ENCODE measurements at places on chromosomes 3 and 15.

DNA sequence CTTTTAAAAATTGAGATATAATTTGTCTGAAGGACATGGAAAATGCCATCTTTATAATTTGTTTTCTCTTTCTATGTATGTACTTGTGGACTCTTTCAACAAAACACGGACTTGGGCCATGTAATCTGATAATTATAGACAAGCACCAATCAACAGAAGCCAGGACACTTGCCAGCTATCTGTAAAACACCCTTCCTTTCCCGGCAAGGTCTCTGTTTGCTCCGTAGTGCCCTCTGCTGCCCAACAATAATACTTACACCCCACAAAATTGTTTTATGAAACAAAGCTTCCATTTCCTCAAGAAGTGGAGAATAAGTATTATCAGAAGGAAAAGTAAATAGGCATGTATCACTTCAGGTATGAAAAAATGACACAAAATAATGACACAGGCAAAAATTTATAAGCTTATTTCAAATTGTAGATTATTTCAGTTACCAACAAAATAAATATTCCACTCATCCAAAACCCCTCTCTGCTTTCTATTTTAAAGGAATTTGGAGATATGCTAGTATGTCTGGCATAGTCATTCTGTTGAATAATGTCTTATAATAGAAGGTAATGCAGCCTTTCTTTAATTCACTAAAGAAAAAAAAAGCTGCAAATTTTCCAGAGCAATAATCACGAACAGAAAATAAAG lies 32.8 kb downstream of the MYH15 start:
- peak; percentile 78 for DNase-seq

GRCh38 chr3:46455231-46456115 lies 9.2 kb downstream of the LTF start:
- no peak for DNase-seq

GRCh38 chr15:81485806-81486205 lies 111.8 kb upstream of the TMC3 start:
- no peak for DNase-seq

DNA sequence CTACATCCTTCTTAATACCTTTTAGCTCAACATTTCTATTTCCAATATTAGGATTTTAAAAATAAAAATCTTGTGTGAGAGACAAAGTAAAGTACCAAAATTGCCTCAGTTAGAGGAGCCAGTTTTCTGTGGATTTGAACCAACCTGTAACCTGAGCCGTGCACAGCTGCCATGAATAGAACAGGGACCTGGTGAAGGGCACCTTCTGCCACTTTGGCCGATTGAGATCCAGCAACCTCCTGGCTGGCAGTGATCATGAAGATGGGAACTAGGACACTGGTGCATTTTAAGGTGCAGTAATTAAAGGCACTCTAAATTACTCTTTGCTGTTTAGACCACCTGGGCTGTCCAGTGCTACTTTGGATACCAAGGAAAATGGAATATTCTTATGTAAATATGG lies 34.3 kb upstream of the TRAK1 start:
- DNase-seq = no peak

Measured in cardiac fibroblast (primary cell).